ENCODE measurements at places on chromosomes 3 and 15.

- no peak for DNase-seq
Observed at GRCh38 chr15:63234451-63234870, 42.9 kb upstream of the APH1B start.

GRCh38 chr3:61074783-61075182, 176.5 kb downstream of the FHIT start:
- DNase-seq, result no peak

- no peak for DNase-seq
Observed at GRCh38 chr3:189685860-189686259, 54.7 kb downstream of the TP63 start.

DNA sequence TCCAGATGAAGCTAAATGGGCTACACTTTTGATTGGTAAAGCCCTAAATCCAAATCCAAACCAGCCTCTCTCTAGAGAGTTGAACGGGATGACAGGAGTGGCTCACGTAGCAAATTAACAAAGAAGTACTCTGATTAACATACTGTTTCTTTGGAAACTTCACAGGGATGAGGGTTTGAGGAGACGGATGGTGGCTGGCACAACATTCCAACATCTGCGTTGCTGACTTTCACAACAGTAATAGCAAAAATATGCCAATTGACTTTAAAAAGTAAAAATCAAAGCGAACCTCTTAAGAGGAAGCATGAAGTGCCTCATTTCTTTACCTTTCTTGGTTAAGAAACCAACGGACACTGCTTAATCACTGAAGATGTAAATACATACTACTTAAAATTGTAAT, 181.4 kb downstream of the TBL1XR1 start:
- no peak for DNase-seq

DNA sequence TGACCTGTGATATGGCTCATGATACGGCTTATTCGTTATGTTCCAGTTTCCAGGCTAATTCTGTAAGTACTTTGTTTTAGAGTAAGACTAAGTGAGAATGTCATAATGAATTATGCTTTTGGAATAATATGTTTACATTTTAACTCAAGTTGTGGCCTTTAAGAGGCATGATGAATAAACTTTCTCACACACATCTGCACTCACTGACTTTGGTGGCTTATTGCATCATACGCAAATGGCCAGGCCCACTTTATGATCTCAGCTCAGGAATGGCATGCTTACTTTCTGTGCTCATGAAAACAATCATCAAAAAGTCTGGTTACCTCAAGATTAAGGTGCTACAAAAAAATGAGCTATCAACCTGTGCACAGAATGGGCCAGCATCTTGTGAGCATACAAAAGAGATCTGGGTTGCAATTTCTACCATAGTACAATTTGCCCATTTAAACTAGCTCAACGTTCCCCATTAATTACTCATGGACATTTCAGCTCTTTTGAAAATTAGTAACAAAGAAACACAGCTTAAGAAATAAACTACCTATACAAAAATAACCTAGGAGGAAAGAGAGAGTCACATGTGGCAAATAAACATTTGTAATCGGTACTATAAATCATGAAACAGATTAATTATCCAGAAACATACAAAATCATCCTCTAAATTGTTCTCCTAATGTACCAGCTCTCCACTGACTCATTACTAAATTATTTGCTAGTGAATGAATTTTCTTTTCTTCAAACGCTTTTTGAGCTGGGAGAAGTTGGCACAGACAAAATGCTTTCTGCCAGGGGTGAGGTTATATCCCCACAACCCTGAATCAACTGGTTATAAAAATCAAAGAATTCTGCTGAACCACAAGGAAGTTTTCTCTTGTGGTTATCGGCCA, 439.0 kb upstream of the ADAMTS9 start:
- no peak for DNase-seq

DNA sequence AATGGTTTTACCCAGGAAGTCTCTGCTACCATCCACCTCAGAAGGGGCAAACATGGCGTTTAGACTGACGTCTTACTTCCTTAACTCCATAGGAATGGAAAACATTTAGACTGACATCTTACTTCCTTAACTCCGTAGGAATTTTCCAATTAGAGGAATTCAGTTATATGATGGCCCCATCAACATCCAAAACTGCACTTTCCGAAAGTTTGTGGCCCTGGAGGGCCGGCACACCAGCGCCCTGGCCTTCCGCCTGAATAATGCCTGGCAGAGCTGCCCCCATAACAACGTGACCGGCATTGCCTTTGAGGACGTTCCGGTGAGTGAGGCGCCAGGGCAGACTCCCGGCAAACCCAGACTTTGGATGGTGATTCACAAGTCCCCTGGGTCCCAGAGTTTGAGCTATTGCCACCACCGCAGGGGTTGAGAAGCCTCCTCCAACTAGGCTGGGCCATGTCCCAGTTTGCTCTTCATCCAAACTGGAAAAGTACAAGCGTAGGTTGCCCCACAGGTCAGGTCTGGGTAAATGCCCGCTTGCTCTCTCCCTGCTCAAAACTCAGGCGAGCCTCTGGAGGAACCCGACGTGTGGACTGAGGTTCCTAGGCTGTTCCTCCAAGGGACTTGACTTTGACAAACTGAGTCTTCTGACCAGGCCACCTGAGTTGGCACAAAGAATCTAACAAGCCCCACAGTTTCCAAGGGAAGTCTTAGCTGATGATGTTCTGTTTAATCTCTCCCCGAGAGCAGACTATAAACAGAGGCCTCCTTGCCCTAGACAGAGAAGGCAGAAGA, 57.7 kb downstream of the MESD start:
- no peak for DNase-seq

DNA sequence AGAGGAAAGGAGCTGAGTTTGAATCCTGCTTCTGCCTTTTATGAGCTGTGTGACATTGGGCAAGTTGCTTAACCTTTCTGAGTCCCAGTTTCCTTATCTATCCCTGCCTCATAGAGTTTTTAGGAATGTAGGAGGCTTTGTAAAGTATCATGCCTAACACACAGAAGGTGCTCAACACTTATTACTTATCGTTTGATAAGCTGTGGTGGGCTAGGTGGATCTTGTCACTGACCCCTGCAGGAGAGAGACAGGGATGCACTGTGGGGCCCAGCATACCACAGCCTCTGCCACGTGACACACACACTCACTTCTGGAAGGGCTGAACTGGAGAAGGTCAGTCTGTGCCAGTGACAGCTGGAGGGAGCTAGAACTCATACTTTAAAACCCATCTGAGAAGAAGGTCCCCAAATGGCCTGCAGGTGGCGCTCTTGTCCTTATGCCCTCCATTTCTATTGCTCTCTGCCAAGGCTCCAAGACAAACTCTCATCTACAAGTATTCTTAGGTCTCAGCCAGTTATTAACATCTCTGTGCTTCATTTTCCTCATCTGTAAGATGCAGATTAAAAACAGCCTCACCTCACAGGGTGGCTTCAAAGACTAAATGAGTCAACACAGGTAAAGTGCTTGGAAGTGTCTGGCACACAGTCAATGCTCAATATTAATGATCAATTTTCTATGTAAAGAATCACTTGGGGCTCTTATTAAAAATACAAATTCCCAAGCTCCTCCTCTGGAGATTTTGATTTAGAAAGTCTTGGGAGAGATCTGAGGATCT, 57.5 kb upstream of the HACD2 start:
- peak; percentile 92 for DNase-seq

- no peak for DNase-seq
Observed at GRCh38 chr3:11543948-11544387, 99.7 kb downstream of the VGLL4 start.

DNA sequence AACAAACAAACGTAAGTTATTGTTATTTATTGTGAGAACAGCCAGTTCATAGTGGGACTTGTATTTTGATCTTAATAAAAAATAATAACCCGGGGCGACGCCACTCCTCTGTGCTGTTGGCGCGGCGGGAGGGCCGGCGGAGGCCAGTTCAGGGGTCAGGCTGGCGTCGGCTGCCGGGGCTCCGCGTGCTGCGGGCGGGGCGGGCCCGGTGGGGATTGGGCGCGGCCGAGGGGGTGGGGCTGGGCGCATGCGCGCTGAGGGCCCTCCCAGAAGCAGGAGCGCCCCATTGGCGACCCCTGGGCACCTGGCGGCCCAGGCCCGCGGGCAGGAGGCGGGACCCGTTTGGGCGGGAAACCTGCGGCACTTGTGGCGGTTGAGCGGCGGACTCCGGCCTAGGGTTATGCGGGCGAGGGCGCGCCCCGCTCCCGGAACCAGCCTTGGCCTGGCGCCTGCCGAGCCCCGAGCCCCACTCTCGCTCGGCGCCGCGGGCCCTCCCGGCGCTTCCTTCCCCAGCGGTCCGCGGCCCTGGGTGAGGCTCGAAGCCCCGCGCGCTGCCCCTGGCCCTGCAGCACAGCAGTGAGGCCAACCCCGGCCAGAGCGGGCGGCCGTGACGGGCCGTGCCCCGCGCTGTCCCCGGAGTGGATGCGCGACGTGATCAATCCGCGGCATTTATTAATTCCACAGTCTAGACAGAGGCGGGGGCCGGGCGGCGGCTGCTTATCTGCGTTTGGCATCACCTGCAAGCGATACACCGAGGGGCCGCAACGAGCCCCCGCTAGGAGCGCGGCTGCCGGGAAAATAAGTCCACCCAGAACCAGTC, 6.0 kb downstream of the ISL2 start:
- no peak for DNase-seq

GRCh38 chr3:109336291-109336861, 970 bp downstream of the DPPA4 start:
- no peak for DNase-seq

DNA sequence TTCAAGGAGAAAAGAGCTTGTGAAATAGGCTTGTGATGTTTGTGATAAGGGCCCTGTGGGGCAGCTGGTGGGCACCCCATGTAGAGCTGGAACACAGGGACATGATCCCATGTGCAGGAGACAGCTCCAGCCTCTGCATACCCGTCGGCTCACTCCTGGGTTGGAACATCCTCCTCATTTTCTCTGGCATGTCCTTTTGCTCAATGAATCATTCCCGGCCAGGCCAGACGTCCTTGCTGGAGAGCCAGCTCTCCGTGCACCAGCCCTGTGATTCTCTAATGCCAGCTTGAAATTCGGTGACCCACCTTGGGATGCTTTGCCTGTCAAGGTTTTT, 77.3 kb downstream of the SMAD3 start:
- DNase-seq, result no peak

DNA sequence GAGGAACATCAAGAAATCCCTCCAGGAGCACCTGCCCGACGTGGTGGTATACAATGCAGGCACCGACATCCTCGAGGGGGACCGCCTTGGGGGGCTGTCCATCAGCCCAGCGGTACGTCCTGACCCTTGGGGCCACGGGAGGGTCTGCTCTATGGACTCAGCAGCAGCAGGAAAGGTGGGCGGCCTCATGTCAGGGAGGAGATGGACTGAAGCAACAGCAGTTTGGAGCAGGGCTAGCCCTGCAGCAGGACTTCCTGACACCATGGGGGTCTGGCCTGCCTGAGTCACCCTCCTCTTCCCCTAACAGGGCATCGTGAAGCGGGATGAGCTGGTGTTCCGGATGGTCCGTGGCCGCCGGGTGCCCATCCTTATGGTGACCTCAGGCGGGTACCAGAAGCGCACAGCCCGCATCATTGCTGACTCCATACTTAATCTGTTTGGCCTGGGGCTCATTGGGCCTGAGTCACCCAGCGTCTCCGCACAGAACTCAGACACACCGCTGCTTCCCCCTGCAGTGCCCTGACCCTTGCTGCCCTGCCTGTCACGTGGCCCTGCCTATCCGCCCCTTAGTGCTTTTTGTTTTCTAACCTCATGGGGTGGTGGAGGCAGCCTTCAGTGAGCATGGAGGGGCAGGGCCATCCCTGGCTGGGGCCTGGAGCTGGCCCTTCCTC, 24.2 kb downstream of the HDAC11 start:
- DNase-seq, result no peak

DNA sequence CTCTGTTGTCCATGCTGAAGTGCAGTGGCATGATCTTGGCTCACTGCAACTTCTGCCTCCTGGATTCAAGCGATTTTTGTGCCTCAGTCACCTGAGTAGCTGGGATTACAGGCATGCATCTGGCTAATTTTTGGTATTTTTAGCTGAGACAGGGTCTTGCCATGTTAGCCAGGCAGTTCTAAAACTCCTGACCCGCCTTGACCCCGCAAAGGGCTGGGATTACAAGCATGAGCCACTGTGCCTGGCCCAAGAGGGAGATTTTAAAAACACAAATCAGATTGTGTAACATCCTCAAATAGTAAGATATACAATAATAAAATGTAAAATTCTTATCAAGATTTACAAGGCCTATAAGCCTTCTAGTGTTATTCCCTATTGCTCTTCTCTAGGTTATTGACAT, 62.5 kb upstream of the PHLDB2 start:
- DNase-seq, result no peak

GRCh38 chr3:98657457-98657856, 64.0 kb upstream of the CPOX start:
- peak; percentile 8 for DNase-seq

DNA sequence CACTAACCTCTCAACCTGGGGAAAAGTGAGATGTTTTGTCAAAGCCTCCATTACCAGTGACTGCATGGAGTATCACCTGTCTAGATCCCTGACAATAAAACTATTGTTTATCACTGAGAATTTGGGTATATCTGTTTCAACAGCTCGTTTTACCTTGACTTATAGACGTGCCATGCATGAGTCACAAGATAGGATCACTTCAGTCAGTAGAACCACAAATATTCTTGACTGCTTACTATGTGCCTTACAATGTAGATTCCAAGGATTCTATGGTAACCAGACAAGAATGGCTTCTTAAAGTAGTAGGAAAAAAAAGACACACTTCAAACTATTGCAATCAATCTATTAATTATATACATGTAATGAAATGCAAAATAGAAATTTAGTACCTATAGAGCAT, 55.7 kb upstream of the GRM7 start:
- no peak for DNase-seq

GRCh38 chr15:25171856-25172687, 217.3 kb downstream of the SNRPN start:
- no peak for DNase-seq

- no peak for DNase-seq
Observed at GRCh38 chr3:72660270-72661114, 187.8 kb downstream of the SHQ1 start.

DNA sequence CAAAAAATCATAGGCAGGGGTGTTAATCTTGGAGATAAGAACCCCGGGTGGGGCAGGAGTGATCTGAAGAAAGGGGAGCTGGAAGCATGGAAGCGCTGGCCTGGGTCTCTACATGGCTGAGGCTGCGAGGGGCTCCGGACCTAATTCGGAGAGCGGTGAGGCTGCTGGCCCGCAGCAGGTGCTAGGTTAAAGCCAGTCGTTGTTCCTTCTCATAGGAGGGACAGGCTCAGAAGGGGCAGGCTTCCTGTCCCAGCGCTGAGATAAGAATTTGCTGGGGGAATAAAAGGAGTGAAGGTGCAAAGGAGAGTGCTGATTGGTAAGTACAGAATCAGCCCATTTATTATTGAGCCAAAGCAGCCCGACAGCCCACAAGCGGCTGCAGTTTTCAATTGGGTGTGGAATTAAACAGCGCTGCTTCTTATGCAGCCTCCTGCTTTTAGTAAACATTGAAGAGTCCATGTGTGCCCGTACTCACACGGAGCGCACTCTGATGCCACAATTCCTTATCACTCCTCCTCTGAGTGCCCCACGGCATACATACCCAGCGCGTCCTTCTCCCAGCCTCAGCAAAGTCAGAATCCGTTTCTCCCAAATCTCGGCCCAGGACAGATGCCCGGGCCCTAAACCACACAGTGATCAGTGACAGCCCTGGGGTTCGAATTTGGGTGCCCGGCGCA, 17.1 kb downstream of the CHST13 start:
- DNase-seq, result no peak

All from erythroblast (primary cell).